ENCODE measurements at places on chromosomes 16 and 17.

DNA sequence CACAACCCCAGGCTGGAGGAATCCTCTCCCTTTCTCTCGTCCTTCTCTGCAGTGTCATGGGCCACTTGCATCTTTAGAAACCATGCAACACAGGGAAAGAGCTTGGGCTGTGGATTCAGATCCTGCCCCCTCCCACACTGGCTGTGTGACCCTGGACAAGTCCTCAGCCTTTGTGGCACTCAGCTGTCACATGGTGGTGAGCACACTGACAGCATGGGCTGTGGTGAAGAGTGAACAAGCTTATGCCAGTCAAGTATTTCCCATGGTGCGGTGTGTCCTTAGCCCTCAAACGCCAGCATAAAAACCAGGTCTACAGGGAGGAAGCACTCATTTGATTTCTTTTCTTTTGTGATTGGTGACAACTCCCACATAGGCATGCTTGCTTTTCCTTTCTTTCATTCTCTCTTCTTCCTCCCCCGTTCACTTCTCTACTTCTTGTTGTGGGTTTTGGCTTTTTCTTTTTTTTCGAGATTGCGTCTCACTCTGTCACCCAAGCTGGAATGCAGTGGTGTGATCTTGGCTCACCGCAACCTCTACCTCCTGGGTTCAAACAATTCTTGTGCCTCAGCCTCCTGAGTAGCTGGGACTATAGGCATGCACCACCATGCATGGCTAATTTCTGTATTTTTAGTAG lies 314.2 kb downstream of the CPPED1 start:
- no peak for DNase-seq

GRCh38 chr17:83083368-83084201 lies 4.2 kb downstream of the METRNL start:
- DNase-seq: peak; percentile 63

DNA sequence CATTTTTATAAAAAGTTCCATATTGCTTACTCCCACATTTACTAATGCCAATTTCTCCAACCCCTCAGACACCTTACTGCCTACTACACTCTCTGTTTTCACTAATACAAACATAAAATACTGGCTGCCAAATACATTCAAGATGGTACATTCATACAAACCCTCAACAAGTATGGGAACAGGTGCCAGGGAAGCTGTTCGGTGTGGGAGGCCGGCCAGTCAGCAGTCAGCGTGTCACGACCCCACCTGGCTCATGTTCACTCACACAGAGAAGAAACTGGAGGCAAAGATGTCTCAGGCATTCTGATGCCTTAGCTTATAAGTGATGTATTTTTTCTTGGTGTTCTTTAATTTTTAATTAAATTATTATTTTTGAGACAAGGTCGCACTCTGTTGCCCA lies 42.4 kb upstream of the TRAP1 start:
- DNase-seq: no peak

DNA sequence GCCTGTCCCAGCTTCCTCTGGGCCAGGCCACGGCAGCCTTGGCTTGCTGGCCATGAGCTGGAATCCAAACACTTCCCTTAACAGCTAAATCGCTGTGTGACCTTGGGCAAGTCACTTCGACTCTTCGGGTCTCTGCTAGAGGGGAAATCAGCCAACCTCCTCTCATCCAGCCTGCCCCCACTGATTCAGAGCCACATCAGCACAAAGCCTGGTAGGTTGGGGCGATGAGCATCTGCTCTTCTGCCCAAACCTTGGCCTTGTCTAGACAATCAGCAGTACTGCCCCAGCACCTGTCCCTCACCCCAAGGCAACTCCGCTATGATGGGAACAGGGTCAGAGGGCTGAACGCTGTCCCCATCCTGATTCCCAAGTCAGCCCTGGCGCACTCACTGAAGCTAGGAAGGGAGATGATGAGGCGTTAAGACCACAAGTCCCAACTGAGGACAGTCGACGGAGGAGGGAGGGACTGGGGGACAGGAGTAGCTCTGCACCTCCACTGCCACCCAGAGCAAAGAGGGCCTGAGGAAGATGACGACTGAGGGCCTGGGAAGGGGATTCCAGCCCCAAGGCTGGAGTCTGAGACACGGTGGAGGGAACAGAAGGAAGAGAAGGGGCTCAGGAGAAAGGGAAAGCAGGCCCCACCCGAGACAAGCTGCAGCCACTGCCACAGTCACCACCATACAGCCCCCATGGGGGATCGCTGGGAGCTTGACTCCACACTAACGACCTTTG lies 1.3 kb downstream of the CLUH start:
- no peak for DNase-seq

DNA sequence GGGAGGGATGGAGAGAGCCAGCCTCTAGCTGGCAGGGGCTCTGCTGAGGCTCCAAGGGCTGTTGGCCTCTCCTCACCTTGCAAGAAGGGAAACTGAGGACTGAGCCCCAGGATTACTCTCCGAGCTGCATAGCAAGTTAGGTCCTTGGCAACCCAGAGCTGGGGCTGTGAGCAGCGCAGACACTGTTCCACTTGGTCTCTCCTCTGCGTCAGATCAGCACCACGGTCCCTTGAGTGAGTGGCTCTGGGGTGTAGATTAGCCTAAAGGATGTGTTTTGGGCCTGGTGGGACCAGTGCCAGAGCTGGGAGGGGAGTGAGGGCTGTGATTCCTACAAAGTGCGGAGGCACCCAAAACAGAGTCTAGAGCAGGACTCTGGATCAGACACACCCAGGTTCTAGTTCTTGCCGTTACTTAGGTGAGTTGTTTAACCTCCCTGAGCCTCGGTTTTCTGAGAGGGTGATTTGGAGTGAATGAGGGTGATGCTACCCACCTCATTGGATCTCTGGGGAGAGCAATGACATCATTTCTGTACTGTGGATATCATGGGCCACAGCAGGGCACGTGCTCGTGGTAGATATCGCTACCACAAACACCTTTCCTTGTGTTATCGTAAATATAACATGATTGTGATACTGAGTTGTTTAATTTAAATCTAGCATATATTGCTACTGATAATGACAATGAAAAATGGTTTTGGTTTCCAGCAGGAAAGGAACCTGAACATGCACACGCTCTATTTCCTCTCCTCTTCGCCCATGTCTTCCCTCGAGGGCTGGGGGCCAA lies 8.1 kb upstream of the FADS6 start:
- no peak for DNase-seq

- no peak for DNase-seq
Observed at GRCh38 chr16:77711775-77712174, 10.5 kb upstream of the NUDT7 start.

DNA sequence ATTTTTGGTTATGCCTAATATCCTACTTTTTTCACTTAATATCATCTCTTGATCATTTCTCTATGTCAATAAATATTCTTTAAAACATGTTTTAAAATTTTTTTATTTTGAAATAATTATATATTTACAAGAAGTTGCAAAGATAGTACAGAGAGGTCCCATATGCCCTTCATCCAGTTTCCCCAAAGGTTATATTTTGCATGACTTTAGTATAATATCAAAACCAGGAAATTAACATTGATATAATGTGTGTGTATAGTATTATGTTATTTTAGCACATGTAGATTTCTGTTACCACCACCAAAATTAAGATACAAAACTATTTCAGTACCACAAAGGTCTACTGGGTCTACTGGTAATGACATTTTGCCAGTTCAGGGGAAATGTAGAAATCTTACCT lies 60.7 kb downstream of the EFCAB5 start:
- no peak for DNase-seq

GRCh38 chr16:86089991-86090390 lies 191.0 kb downstream of the IRF8 start:
- DNase-seq: peak; percentile 35

DNA sequence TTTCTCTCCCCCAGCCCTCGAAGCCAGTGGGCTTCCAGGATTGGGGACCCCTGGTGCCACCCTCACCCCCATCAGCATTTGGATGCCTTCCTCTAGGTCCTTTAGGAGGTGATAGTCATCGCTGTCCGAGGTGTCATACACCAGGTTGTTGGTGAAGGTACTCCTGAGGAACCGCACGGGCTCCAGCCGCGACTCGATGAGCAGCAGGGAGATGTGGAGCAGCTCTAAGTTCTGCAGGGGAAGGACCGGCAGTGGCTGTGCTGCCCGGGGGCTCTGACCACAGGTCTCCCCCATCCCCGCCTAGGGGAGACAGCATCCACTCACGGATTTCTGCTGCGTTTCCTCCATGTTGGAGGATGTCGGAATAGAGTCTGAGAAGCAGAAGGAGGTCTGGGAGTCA lies 962 bp downstream of the CSHL1 start:
- DNase-seq: no peak

DNA sequence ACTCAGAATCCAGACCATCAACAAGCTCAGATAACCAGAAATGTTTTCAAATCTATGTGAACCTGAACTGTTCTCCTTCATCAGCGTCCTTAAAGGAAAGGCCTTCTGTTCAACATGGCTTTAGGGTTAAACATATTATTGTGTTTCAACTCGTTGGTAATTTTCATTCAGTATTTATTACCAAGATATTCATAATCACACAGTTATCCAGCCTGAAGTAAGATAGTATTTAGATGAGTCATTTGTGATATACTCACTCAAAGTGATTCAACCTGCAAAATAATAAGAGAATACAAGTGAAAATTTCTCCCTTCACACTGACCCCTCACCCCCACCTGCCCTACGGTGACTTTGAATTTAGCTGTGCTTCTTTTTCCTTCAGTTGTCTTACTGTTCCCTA lies 3.0 kb downstream of the CYLD start:
- DNase-seq: no peak

- no peak for DNase-seq
Observed at GRCh38 chr17:31511580-31511979, 120.1 kb downstream of the RAB11FIP4 start.

- no peak for DNase-seq
Observed at GRCh38 chr16:56634715-56635440, 2.4 kb downstream of the MT1M start.

DNA sequence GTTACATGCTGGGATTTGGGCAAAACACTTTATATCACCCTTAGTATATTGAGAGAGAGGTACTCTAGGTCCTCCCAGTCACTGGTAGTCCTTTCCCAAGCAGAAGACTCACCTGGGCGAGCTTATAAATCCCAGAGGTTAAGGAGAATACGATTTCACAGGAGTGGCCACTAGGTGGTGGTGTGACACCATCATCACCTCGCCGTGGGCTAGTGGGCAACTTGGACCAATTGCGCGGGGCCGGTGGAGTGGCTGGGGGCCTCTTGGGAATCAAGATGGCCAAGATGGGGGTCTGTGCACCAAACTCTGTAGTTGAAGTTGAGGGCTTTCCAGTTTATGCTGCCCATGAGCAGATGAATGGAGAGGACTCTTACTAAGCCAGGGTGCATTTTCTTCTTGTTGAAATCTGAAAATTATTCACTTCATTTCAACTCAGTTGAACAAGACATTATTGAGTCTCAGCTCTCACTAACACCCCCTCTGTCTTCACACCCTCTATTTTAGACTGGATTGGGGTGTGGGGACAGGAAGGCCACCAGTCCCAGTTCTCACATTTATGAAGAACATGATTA lies 38.2 kb upstream of the PIRT start:
- no peak for DNase-seq

DNA sequence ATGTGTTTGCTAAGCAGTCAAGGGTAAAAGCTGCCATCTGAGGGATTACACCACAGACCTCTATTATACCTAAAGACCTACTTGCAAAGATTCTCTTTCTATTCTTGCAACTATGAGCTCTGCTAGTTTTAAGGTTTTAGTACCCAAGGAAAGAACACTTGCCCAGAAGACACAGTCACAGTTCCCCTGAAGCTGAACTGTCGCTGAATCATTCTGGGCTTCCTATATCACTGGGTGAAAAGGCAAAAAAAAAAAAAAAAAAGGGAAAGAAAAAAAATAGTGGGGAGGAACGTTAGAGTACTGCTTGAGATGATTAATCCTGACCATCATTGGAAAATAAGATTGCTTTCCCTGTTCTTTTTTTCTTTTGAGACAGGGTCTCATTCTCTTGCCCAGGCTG lies 37.9 kb downstream of the LYRM1 start:
- no peak for DNase-seq

GRCh38 chr17:57902800-57903759 lies 52.1 kb downstream of the CUEDC1 start:
- DNase-seq: peak; percentile 95

- no peak for DNase-seq
Observed at GRCh38 chr17:79955691-79956440, 79.8 kb downstream of the TBC1D16 start.

DNA sequence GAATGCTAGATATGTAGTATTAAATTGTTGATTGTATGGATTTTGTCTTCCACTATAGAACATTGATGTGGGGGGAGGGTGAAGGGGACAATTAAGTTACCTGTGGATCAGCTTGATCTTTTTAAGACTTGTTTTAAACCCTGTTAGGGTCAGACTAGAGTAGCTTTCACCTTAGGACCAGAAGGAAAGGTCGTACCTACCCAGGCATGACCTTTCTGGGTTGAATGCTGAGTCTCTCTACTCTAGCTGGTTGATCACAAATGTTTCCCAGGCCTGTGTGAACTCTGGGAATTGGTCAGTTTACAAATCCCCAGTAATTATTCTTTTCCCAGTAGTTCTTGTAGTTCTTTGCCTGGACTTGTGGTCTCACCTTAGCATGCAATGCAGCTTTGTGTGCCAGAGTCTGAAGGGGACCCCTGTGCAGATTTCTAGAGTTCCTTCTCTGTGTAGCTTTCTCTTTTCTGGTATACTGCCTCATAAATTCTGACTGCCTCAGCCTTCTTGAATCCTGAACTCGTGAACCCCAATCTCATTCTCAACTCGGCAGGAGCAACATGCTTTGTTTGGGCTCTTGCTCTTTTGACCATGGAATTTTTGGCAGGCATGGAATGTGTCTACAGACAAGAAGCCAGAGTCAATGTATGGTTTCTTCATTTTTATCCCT lies 54.1 kb downstream of the VMP1 start:
- no peak for DNase-seq

Data from tibial artery (tissue), 4 donors.